ENCODE measurements at places on chromosomes 1 and 21.

DNA sequence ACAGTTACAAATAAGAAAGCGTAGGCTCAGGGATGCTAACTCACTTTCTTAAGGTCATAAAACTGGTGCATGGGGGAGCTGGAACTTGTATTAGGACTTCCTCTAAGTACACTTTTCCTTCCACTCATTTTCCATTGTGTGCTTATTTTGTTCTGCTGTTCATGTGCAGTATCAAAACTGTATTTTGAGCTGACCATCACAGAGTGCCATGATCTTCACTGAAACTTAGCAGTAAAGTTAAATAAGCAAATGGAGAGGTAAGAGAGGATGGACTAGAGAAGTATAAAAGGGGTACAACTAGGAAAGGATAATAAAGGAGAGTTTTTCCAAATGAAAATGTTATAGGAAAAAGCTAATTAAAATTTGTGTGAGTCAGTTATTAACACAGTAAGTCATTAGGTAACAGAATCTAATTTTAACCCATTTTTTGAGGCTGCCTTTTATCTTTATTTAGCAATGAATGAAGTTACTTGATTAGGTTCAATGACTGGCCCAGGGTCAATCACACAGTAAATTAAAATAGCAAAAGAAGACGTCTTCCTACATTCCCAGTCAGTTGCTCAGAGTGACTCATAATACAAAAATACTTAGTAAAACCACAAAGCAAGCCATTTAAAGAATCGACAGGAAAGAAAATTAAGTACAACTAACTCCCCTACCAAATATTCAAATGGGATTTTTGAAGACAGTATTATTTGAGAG, 165.8 kb upstream of the C1orf105 start:
- DNase-seq: no peak

DNA sequence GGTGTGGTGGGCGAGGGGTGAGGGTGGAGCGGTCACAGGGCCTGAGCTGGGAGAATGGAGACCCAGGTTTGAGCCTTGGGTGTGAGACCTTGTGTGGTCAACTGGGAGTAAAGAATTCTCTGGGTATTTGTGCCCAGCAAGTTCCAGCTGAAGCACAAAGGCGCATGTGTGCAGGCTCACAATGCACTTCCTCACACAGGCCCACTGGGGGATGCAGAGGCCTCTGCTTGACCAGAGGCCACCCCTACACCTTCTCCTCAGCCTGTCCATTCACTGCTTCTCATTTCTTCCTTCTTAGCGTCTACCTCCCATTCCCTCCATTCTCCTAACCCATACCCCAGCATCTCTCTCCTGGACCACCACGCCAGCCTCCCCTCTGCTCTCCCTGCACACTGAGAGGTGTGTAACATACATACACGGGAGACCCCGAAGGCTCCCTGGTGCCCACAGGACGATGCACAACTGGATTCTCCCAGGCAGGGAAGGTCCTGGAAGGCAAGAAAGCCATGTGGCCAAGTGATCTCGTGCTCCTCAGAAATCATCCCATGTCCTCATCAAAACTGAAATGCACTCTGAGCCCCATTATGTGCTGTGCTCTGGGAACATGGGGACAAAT, 12.3 kb upstream of the TTC39A start:
- DNase-seq: no peak

DNA sequence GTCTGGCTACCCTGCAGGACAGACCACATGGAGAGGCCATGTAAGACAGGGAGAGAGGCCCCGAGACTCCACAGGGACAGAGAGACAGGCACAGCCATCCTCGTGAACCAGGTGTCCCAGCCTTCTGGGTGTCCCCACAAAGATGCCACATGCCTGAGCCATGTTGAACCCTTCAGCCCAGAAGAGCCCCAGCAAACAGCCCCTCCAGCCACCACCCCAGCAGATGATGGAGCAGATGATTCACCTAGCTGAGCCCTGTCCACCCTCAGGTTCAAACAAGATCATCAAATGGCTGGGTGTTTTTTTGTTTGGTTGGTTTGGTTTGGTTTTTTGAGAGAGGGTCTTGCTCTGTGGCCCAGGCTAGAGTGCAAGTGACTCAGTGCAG, 78.7 kb downstream of the DHRS3 start:
- DNase-seq: no peak

DNA sequence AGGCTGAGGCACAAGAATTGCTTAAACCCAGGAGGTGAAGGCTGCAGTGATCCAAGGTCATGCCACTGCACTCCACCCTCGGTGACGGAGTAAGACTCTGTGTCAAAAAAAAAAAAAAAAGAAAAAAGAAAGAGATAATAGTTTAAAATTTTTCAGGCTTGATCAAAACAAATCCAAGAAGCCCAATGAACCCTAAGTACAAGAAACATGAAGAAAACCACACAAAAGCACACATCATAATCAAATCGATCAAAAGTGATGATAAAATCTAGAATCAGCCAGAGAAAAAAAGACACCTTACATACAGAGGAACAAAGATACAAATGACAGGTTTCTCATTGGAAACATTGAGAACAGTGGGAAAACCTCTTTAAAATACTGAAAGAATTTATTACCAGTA, 31.5 kb downstream of the LDLRAD1 start:
- no peak for DNase-seq

DNA sequence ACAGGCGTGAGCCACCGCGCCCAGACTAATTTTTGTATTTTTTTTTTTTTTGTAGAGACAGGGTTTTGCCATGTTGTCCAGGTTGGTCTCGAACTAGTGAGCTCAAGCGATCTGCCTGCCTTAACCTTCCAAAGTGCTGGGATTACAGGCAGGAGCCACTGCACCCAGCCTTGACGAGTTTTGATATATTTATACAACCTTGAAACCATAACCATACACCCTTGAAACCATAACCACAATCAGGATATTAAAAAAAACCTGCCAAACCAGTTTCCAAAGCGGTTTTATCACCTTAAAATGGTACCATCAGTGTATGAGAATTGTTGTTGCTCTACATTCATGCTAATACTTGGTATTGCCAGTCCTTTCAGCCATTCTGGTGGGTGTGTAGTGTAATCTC, 3.7 kb upstream of the PHACTR4 start:
- no peak for DNase-seq

GRCh38 chr1:4794020-4794780, 139.8 kb downstream of the AJAP1 start:
- DNase-seq: peak; percentile 10

- DNase-seq: no peak
These were observed 54.7 kb downstream of the MRPS6 start for GRCh38 chr21:34128124-34128523.

DNA sequence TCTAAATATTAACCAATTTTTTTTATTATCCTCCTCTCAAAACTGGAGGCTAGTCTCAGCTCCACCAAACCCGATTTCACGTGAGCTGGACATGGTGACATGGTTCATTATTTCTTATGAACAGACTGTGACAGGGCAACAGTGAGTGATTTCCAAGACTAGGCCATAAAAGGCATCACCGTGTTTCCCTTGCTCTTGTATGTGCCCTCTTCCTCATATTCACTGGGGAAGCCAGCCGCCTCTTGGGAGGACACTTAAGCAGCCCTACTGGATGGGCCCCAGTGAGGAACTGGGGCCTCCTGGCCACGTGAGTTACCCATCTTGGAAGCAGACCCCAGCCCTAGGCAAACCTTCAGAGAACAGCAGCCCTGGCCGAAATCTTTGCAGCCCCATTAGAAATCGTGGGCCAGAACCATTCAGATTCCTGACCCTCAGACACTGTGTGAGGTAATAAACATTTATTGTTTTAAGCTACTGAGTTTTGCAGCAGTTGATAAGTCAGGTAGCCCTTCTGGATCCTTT, 105.0 kb downstream of the GALNT2 start:
- no peak for DNase-seq

GRCh38 chr1:244231193-244231571, 180.1 kb downstream of the ZBTB18 start:
- no peak for DNase-seq

- no peak for DNase-seq
These were observed 3.1 kb downstream of the S100A8 start for GRCh38 chr1:153387785-153388184.

GRCh38 chr1:234476172-234476571, 2.8 kb downstream of the TARBP1 start:
- DNase-seq: no peak

GRCh38 chr1:19616489-19616888, 27.6 kb upstream of the NBL1 start:
- DNase-seq: no peak

DNA sequence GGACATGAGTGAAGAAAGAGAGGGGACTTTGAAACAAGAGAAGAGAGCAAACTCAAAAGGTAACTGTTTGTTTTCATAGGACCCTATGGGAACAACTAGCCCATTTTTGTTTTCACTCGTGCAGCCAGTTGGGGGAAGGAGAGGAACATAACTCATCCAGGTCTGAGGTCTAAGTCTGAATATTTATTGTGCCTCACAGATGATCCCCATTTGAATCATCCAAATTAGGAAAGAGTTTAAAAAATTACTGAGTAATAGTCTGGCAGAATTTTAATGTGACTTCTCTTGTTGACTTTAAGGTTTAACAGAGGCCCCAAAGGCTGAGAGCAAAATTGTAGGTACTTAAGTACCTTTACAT, 10.4 kb upstream of the TSPAN2 start:
- no peak for DNase-seq

DNA sequence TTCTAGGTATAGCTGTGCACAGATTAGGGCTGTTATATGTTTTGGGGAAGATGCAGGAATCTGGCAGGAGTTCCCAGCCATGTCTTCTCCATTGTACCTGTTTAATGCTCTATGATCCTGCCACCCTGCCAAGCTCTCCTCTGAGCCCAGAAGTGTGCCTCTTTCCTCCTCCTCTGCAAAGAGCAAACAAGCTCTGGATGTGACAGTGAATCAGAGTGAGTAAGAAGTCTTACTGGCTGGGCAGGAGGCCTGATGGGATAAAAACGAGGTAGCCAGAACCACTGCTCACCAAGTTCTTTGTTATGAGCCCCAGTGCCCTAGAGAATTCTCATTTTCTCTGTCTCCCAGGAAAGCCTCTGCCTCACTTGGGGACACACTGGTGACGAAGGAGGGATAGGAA, 69.0 kb downstream of the BRINP2 start:
- DNase-seq: no peak

- DNase-seq: no peak
These were observed 843 bp upstream of the BCAN start for GRCh38 chr1:156640842-156641706.

GRCh38 chr1:222552882-222553281, 5.0 kb upstream of the HHIPL2 start:
- no peak for DNase-seq

GRCh38 chr1:184002071-184002470, 35.5 kb downstream of the COLGALT2 start:
- no peak for DNase-seq

GRCh38 chr1:14415396-14415795, 183.1 kb upstream of the KAZN start:
- DNase-seq: peak; percentile 5

DNA sequence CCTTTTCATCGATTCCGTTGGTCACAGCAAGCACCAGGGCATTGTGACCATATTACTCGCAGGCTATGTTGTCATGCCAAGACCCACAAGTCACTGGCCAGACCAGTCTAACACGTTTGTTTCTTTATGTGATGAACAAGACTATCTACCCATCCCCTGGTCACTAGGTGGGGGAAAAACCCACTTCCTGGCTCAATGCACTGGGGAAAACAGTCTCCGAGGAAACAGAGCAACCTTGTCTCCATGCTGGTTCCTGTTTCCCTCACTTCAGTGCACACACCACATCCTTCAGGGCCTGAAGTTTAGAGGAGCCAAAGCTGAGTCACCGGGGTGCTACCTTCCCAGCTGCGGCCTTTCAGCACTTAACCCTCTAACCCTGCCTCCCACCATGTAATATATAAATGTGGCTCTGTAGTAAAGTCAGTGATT, 20.9 kb downstream of the ERICH3 start:
- DNase-seq: no peak

- no peak for DNase-seq
These were observed 3.7 kb downstream of the ARID4B start for GRCh38 chr1:235324296-235324695.

DNA sequence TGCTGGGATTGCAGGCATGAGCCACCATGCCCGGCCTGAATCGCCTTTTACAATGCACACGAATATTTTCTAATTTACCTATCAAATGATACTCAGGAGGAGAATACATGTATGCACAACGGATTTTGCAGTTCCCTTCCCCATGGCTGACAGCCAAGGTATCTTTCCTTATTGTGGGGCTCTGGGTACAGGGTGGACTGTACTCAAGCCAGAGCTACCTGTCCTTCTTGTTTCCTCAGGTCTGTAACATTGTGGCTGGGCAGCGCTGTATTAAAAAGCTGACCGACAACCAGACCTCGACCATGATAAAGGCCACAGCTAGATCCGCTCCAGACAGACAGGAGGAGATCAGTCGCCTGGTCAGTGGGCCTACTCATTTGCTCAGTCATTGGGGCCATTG, 18.2 kb downstream of the AGO1 start:
- DNase-seq: no peak

Data from activated CD4-positive, alpha-beta T cell treated with anti-CD3 and anti-CD28 coated beads, Interleukin-2, amount 50 U/mL, for 48 hours (primary cell).